ENCODE measurements at places on chromosomes 7 and 10. TPM values are rescaled to one million over a fixed set of nuclear protein-coding genes. Genes with fewer than 3 reads are reported as not detected.

- no peak for DNase-seq
Measured at GRCh38 chr7:65397730-65398142, 24.1 kb downstream of the ZNF92 start.

DNA sequence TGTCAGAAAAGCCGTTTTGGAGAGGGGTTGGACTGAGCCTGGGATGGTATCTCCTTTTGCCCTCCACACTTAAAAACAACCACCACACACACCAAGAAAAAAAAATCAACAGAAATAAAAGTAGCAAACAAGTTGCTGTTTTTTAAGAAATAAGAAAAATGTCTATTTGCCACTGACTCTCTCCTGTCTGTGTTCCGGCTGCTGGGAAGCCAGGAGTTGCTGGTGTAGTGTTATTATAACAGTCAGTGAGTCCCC, 163 bp downstream of the EGR2 start:
- no peak for DNase-seq

GRCh38 chr10:96831200-96831866, 765 bp upstream of the LCOR start:
- no peak for DNase-seq

- peak; percentile 4 for DNase-seq
Measured at GRCh38 chr7:46972205-46972604, 609.7 kb downstream of the TNS3 start.

- no peak for DNase-seq
Measured at GRCh38 chr7:74344786-74345185, 55.6 kb downstream of the CLIP2 start.

DNA sequence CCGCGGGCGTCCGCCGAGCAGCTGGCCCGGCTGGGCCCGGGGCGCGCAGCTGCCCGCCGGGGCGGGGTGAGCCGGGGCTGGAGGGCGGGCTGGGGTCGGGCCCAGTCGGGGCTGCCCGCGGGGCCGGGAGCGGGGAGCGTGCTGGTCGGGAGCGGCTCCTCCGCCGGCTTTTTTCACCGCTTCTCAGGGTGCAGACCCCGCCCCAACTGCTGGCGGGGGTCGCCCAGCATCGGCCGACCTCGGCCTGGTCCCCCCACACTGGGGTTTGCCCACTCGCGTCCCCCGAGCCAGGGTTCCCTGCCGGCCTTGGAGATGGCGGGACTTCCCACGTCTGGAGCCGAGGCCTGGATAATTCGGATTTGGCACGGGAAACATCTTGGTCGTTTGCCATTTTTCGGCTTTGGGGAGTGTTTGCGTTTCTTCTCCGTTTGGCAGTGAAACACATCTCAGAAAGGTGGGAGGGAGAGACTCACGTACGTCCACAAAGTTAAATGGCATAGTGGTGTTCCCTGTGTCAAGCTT, 432 bp downstream of the TMEM248 start:
- no peak for DNase-seq

GRCh38 chr7:103991406-103991805, 1.9 kb upstream of the RELN start:
- no peak for DNase-seq

DNA sequence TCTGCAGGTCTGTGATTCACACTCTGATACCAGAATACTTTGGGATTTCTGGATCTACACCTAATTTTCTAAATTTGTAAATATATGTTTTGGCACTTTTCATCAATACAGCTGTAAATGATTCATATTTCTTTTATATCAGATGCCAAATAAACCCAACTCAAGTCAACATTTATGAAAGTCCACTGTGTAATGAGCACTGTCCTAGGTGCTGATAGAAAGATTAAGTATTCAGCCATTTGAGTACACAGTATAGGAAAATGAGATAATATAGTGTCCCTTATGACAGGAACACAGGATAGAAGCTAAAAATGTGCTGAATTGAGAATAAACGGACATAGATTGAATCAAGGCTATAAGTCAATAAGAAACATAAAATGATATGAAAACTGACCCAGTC, 6.4 kb downstream of the ANXA7 start:
- DNase-seq: no peak

DNA sequence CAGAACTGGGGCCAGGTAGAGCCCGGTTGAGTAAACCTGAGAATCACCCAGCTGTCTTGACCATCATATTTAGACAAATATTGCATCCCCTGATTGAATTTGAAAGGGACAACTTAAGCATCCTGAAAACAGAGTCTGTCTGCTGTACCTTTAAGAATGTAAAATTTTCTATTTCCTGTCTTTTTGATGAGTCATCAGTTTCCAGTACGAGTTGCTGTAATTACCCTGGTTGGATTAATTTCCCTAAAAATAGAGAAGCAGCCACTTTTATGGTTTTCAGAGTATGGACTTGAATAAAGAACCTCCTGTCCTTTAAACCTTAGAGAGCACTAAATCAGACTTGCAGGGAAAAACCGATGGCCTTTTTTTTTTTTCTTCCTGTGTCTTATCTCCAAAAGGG, 164.6 kb upstream of the SH2B2 start:
- DNase-seq: no peak

- no peak for DNase-seq
Measured at GRCh38 chr7:106460792-106461254, 176.0 kb upstream of the NAMPT start.

- DNase-seq: no peak
Measured at GRCh38 chr10:13351340-13351915, 3.3 kb upstream of the SEPHS1 start.

DNA sequence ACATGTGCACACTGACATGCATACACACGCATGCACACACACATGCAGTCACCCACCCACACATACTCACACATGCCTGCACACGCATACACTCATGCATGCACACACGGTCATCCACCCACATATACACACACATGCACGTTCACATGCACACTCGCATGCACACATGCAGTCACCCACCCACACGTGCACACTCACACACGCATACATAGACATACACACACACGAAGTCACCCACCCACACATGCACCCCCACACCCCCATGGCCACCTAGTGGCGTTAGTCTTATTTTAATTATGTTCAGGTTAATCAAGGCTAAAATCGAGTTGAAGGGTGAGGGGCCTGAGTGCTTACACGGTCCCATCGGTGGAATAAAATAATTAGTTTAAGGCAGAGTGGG, 96.8 kb downstream of the DNAJB6 start:
- DNase-seq: no peak

DNA sequence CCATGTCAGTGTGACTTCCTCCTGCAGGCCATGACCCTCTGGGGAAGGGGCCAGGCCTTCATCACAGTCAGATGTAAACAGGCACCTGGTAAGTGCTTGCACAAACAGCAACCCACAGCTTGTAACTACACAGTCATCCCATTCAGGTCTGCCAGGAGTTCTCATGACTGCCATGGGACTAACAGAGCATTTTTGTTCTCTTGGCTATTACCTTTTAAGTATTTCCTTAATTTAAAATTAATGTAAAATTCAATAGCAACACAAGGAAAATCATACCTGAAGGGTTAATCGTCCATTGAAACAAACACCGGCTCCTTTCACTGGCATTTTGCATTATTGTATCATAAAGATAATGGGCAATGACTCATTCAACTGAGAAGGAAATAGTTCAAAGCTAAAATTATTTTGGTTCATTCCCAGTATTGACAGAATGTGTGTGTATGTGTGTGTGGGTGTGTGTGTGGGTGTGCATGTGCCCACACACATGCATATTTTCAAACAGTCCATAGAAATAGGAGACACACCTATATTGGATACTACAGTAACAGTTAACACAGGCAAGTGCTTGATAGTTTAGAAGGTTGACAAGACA, 307.9 kb downstream of the WDR11 start:
- DNase-seq: no peak

GRCh38 chr10:120989279-120989678, 138.1 kb downstream of the WDR11 start:
- DNase-seq: no peak

GRCh38 chr7:13057462-13058200, 370.2 kb downstream of the ARL4A start:
- DNase-seq: peak; percentile 16

DNA sequence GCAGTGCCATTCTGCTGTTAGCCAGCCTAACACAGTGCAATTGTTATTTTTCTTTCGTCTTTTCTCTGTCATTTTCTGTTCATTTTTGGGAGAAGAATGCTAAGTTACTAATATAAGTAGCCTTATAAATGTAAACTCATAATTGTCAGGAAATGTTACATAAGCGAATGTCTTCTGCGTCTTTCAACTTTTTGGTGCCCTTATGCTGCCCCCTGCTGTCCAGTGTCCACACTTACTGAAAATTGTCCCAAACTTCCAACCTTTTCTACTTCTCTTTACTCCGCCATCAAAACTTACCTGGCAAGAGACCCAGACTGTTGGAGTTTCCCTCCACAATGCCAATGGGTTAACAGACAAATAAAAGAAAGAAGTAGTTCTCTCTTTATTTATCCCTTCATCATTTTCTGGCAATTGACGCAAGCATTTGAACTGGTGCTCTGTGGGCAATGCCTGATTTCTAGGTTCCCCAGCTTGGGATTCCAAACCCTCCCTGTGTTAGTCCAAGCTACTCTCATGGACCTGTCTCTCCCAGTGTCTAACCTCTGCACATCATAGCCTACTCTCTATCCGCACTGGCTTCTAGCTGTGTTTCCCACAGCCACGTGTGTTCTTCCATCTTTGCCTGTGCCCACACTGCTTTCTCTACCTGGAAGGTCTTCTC, 21.0 kb upstream of the EPC1 start:
- DNase-seq: no peak

DNA sequence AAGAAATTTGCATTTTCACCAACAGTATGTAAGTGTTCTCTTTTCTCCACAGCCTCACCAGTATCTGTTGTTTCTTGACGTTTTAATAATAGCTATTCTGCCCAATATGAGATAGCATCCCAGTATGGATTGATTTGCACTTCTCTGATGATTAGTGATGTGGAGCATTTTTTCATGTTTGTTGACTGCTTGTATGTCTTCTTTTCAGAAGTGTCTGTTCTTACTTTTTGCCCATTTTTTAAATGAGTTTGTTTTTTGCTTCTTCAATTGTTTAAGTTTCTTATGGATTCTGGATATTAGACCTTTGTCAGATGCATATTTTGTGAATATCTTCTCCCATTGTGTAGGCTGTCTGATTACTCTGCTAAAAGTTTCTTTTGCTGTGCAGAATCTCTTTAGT, 12.2 kb upstream of the TPK1 start:
- DNase-seq: no peak

Gene PLAU
- total RNA-seq: 137 TPM

Gene NPY
- not detected for total RNA-seq

Gene LIPK
- total RNA-seq: not detected

Gene PRPS1L1
- total RNA-seq: not detected

Gene COL26A1
- not detected for total RNA-seq

Gene ZNF117
- total RNA-seq: 20.4 TPM

Gene GPNMB
- 3.3 TPM for total RNA-seq

Gene IL6
- 5.7 TPM for total RNA-seq

Gene STOX1
- 0.10 TPM for total RNA-seq

Gene HYAL4
- total RNA-seq: not detected

Gene INSIG1
- total RNA-seq: 103 TPM

Gene IPMK
- total RNA-seq: 9.1 TPM

Gene SUFU
- total RNA-seq: 14.0 TPM

Gene LLCFC1
- total RNA-seq: not detected

Gene ARMS2
- not detected for total RNA-seq

Gene MSMB
- total RNA-seq: not detected
